Stimulated activated CD8-positive, alpha-beta memory T cell treated with anti-CD3 and anti-CD28 coated beads, Interleukin-4, amount 100 ng/mL, for 1 hour (primary cell): ENCODE measurements at places on chromosomes 1 and 21.

- DNase-seq: no peak
Measured at GRCh38 chr1:4978660-4979390, 324.4 kb downstream of the AJAP1 start.

DNA sequence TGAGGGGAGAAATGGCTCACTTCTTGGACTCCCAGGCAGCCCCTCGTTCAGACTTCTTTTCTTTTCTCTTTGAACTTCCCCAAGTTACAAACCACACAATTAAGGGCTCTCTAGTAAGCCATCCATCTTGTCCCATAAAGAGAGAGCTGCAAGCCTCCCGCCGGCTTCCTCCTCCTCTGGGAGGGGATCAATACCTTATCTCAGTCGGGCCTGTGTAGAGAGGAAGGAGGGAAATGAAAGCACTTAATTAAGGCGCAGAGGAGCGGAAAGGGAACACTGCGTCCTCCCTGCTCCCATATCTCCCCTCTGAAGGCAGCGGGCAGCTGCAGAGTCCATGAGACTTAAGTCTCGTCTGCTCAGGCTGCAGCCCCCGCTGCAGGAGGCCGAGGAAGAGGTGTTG is 112.6 kb upstream of the CSF3R start:
- no peak for DNase-seq

DNA sequence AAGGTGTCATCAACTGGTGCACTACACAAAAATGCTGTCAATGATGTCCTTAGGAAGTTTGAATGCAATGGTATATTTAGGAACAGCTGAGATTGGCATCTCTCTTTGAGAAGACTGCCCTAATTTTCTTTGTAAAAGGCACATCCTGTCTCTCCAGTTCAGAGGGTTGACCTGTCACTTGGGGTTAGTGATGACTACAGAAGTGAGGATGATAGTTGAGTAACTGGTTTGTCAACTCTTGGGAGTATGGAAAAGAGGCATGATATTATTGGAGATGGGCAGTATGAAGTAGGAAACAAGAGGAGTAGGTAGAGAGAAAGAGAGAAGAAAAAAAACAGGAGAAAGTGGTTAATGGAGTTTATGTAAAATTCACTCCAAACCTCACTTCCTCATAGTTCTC is 40.4 kb upstream of the PIGC start:
- no peak for DNase-seq

DNA sequence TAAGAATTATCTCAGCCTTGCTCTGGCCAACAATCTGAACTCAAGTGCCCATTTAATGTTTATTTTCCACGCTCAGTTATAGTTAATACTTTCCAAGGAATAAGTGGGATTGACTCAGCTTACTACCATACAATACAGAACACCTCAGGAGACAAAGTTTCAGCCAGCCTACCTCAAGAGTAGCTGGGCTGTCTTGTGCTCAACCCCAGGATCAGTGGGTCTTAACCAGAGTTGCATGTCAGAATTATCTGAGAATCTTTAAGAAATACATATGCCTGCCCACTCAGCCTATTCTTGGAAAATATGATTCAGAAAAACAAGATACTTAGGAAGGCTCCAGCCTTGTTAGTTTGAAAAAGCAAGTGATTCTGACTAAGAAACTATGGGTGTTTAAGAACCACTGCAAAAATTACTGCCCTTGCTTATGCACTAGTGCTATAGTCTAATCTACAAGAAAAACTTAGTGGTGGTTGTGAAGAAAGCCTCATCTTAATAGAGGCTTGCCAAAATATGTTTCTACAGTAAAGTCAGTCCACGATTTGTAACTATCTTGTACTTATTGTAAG is 20.4 kb downstream of the CDC7 start:
- DNase-seq: no peak

DNA sequence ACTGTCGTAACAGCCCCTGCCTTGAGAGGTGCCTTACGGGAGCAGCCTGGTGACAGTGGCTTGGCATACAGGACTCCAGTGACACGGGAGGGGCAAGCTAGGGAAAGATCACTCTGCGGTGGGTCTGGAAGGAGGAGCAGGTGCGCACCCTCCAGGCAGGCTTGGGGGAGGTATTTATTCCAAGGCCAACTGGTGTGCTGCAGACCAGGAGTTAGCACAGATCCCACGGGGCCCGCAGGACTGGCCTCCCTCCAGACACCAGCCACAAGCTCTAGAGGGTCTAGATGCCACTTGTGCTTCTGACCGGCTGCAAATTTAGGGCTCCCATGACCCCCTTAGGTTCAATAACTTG is 22.1 kb downstream of the PSEN2 start:
- no peak for DNase-seq

GRCh38 chr1:147586414-147586813 is 45.1 kb downstream of the BCL9 start:
- no peak for DNase-seq

DNA sequence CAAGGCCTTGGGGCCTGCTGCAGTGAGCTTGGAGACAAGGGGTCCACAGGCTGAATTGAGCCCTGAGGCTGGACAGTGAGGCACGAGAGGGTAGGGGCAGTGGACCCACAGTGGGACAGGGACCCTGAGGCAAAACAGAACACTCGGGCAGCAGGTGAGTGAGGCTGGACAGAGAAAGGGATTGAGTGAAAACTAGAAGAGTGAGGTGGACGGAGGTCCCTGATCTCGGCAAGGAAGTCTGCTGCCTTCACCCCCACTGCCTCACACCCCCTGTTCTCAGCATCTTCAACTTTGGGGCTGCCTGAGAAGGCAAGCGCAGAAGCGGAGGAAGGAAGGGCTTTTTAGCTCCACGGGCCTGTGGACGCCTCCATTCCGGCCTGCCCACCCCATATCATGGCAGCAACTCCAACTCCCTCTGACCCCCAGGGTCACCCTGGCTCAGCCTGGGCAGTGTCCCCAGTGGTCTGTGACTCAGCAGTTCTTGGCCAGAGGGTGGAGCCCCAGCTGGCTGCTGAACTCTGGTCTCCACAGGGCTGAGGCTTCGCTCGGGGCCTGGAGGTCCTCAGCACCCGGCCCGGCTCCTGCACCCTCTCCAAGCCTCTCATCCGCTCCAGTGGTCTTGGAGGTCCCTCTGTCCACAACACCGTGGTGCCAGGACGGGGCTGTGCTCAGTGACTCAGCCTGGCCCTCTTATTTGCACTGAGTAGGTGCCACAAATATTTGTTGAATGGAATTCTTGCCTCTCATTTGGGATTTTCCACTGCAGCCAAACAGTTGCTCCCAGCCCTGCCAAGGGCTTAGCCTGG is 60.0 kb upstream of the EPS8L3 start:
- no peak for DNase-seq

- no peak for DNase-seq
Measured at GRCh38 chr1:61370913-61371279, 288.5 kb downstream of the NFIA start.

- no peak for DNase-seq
Measured at GRCh38 chr1:77038000-77038399, 170.7 kb downstream of the ST6GALNAC5 start.

- DNase-seq: no peak
Measured at GRCh38 chr1:168100315-168101002, 36.3 kb downstream of the GPR161 start.

DNA sequence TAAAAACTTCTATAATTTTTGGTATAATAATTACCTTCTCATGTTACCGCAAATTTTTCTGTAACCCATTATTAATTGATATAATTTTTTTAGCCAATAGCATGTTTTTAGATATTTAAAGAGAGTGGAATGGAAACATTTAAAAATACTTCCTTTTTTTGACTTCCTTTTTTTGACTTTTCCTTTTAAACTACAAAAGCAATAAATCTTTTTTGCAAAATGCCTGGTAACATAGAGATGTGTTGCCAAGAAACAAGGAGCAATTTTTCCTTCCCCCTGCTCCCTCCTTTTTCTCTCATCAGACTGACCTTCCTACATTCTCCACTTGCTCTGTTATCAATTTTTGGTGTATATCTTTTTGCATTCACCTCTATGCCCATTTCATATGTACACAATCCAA is 666.2 kb downstream of the ADGRL2 start:
- DNase-seq: no peak

GRCh38 chr1:230806552-230806951 is 59.4 kb downstream of the CAPN9 start:
- DNase-seq: no peak

DNA sequence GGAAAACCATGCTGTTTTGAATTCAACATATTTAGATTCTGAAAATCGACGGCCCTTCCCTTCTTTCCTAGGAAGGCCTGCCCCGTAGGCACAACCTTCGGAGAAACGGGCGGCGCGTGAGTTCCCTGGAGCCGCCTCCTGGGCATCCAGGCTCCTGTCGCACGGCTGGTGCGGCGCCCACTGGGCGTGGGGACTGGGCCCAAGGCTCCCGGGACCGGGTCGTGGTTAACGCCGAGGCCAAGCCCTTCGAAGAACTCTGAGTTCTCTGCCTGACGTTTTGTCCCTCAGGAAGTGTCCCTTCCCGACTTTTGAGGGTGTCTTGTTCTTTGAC is 19.2 kb upstream of the TBX15 start:
- no peak for DNase-seq

GRCh38 chr1:190452272-190452848 is 25.3 kb downstream of the BRINP3 start:
- no peak for DNase-seq

DNA sequence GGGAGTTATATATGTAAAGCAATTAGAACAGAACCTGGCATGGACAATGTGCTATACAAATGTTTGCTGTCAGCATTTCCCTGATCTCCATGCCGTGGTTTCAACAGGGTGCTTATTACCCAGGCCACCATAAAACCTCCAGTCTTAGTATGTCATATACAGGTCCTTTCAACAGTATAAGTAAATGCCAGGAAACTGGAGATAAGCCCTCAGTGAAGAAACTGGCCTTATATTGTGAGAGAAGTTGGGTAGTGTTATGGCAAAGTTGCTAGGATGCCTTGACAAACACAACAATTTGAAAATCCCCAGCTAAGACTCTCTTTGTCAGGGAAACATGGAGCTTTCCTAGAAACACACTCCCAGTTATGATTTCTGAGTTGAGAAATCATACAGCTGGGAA is 850.2 kb upstream of the ADAMTS5 start:
- DNase-seq: no peak

DNA sequence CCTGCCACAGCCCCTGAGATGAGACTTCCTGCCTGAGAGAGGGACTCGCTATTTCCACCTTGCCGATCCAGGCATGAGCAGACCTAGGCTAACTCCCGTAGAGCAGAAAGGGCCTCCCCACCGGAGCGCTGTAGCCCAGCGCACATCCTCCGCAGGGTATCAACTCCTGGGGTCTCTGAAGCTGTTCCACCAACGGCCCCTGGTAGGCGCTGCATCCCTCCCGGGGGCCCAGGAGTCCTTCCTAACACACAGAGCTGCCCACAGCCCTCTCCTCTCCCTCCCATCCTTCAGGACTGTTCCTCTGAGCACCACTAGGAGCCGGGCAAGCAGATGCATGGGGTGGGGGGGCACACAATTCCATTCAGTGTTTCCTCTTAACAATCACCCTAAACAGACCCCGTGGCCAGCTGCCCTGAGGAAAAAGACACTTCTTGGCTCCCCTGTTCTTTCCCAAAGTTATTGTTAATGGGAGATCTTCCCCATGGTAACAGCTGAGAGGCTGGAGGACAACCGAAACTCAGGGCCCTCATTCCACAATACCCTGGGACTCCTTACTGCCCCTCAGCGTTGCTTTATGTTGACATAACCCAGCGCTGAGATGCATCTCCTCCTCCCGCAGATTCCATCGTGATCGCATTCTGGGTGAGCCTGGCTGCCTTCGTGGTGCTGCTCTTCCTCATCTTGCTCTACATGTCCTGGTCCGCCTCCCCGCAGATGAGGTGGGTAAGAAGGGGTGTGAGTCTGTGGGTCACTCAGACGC is 7.5 kb downstream of the MRAP start:
- no peak for DNase-seq

GRCh38 chr1:112633628-112634027 is 14.0 kb downstream of the CAPZA1 start:
- no peak for DNase-seq

- DNase-seq: no peak
Measured at GRCh38 chr1:110583505-110583904, 22.7 kb downstream of the KCNA2 start.

DNA sequence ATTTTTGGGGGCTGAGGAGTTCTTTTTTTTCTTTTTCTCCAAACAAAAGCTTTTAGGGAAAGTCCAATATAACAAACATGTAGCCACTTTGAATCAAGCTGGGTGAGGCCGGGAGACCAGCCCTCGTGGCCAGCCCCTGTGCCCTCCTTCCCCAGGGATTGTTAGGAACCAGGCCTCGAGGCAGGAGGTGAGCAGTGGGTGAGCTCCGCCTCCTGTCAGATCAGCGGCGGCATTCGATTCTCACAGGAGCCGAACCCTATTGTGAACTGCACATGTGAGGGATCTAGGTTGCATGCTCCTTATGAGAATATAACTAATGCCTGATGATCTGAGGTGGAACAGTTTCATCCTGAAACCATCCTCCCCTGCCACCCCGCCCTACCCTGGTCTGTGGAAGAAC is 41.8 kb upstream of the TTC22 start:
- DNase-seq: no peak

GRCh38 chr1:179856296-179856695 is 21.3 kb downstream of the TOR1AIP2 start:
- no peak for DNase-seq

- no peak for DNase-seq
Measured at GRCh38 chr1:107477233-107477632, 336.4 kb downstream of the NTNG1 start.

DNA sequence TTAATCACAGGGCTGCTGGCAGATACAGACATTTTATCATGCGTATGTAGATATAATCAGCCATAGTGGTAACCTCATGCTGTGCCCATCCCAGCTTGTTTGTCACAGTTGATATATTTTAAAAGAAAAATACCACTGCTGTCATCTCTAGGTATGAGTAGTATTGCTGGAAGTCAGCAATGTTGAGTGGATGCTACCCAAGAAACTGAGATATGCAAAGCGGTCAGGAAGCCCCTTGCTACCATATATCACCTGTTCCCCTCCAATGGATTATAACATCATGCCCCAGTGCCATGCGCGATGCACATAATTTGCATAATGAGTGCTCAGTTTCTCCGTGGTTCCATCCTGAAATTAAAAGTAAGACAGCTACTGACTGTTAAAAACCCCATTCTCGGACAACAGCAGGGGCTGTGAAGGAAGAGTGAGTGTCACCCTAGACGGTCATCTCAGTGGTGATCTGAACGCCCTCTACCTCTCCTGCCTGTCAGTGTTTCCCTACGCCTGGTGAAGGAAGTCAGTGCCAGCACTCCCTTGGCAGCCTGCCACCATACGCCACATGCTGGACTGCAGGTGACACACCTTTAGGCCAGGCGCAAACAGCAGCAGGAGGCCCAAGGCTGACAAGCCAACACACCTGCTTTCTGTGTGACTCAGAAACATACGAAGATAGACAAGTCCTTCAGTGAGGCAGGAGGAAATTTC is 2.7 kb downstream of the IL10RB start:
- DNase-seq: no peak

- no peak for DNase-seq
Measured at GRCh38 chr1:215241451-215241850, 158.9 kb downstream of the KCNK2 start.
